ENCODE measurements at places on chromosomes 5 and 9.

GRCh38 chr5:138790684-138791083 is 37.5 kb downstream of the CTNNA1 start:
- H3K27me3 ChIP-seq = peaks cover 45% of the 10 kb centered on the region
- H3K27ac ChIP-seq = peak overlapping the region; percentile 48
- H3K4me3 ChIP-seq = peak overlapping the region; percentile 28
- no peak for DNase-seq

DNA sequence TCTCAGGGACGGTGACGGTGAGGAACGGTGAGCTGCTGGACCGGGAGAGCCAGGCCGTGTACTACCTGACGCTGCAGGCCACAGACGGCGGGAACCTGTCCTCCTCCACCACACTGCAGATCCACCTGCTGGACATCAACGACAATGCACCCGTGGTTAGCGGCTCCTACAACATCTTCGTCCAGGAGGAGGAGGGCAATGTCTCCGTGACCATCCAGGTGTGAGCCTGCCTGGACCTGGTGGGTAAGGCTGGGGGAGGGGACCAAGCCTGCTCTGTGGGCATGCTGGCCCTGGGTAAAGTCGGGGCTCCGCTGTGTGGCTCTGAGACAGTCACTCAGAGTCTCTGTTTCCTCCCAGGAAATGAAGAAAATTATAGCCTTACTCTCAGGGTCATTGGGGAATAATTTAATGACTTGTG is 29.3 kb downstream of the CDHR2 start:
- no peaks in the 10 kb centered on the region for H3K4me1 ChIP-seq
- H3K4me3 ChIP-seq = no peak overlapping the region
- no peaks in the 10 kb centered on the region for H3K27me3 ChIP-seq
- peak; percentile 40 for DNase-seq

- H3K36me3 ChIP-seq = no peaks in the 10 kb centered on the region
- no peak overlapping the region for H3K27ac ChIP-seq
- no peaks in the 10 kb centered on the region for H3K4me1 ChIP-seq
- no peak overlapping the region for H3K4me3 ChIP-seq
- DNase-seq = no peak
- H3K27me3 ChIP-seq = no peaks in the 10 kb centered on the region
Measured at GRCh38 chr5:2282893-2283292, 400.2 kb upstream of the IRX4 start.

GRCh38 chr5:72108202-72109061 is 1.2 kb downstream of the MAP1B start:
- H3K27ac ChIP-seq = no peak overlapping the region
- DNase-seq = peak; percentile 12
- peak overlapping the region; percentile 57 for H3K4me3 ChIP-seq
- H3K36me3 ChIP-seq = no peaks in the 10 kb centered on the region
- peaks cover 66% of the 10 kb centered on the region for H3K27me3 ChIP-seq

DNA sequence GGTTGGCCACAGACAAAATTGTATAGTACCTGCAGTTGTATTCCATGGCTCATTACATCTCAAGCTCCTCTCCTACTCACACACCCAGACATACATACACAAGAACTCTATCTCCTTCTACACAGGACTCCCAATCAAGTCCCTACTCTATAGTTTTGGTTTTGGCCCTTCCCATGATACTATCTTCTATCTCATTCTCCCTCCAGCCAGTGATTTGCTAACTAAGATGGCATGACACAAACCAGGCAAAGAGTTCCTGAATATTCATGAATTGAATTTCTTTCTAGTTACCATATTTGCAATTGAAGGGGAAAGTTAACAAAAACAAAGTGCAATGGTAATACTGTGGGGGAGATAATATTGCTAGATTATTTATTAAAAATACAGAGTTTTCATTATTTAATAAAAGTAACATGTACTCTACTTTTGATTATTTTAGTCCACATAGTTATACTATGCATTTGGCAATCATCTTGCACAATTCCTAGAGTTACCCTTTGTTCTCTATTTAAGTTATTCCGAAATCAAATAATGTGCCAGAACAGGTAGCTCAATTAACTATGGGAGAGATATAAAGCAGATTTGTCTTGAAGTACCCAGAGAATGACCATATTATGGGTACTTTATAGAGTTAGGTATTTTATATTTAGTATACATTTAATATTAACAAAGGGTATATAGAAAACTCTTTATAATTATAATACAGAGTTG is 9.6 kb upstream of the LURAP1L start:
- no peak overlapping the region for H3K4me3 ChIP-seq
- no peak for DNase-seq
- H3K4me1 ChIP-seq = no peaks in the 10 kb centered on the region
- H3K36me3 ChIP-seq = no peaks in the 10 kb centered on the region
- no peaks in the 10 kb centered on the region for H3K27me3 ChIP-seq

DNA sequence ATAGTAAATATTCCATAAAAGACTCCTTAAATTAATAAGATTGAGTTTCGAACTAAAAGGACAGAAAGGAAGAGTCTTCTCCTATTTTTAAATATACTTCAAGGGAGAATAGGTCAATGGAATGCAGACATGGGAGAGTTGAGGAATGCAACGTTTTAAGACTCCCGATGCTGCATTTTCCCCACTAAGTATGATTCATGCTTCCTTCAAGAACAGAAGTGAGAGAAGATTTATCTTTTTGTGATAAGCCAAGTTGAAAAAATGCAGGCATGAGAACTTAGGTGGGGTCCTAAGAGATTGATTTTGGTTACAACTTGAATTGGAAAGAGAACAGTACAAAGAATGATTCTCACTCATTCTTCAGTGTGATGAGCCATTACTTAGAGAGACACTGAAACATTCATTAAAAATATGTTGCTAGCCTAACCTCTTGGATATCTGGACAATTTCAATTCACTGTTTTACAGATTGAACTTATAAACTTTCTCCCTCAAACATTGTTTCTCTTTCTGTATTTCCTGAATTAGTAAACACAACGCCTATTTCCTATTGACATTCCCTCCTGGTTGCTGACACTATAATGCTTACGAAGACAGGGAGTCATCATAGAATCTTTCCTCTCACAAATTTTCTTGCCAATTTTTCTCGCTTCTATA is 1666.1 kb upstream of the WWC1 start:
- H3K27ac ChIP-seq = no peak overlapping the region
- DNase-seq = no peak
- no peak overlapping the region for H3K4me3 ChIP-seq
- no peaks in the 10 kb centered on the region for H3K36me3 ChIP-seq

GRCh38 chr9:5428794-5429528 is 8.8 kb downstream of the PLGRKT start:
- no peaks in the 10 kb centered on the region for H3K27me3 ChIP-seq
- no peak overlapping the region for H3K27ac ChIP-seq
- no peak overlapping the region for H3K4me3 ChIP-seq
- peaks cover 7% of the 10 kb centered on the region for H3K36me3 ChIP-seq

GRCh38 chr5:165209101-165209727 is 1703.8 kb downstream of the MAT2B start:
- H3K4me3 ChIP-seq = no peak overlapping the region
- no peak overlapping the region for H3K27ac ChIP-seq
- no peak for DNase-seq
- H3K36me3 ChIP-seq = no peaks in the 10 kb centered on the region
- H3K27me3 ChIP-seq = no peaks in the 10 kb centered on the region
- H3K4me1 ChIP-seq = no peaks in the 10 kb centered on the region

GRCh38 chr5:104513121-104513602 is 950.6 kb upstream of the NUDT12 start:
- no peaks in the 10 kb centered on the region for H3K27me3 ChIP-seq
- no peaks in the 10 kb centered on the region for H3K4me1 ChIP-seq
- no peak overlapping the region for H3K4me3 ChIP-seq
- H3K36me3 ChIP-seq = no peaks in the 10 kb centered on the region

DNA sequence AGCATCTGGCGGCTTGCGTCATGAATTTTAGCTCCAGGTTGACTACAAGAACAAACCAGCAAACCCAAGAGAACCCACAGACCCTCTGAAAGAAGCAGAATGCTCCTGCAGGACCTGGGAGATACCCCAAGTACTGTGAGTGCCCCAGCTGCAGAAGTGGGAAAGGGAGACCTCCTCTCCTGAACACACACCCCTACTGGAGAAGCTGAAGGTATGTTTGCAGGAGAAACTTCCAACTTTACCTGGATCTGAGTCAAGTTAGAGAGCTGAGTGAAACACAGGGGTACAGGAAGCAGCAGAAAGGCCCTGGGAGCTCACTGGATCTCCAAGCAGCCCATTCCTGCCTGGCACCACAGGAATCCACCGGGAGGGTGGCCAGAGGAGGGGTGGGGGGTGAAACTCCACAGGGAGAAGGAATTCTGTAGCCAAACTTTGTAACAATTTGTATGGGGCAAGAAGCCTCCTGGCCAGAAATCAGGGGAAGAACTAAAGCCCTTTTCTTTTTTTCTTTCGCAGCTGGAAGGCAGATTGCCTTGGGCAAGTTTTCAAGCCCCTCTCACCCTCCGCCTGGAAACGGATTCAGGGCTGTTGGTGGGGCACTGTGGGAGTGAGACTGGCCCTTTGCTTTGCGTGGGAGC is 576.2 kb downstream of the BNC2 start:
- no peaks in the 10 kb centered on the region for H3K36me3 ChIP-seq
- no peak overlapping the region for H3K4me3 ChIP-seq
- no peak for DNase-seq
- no peak overlapping the region for H3K27ac ChIP-seq
- no peaks in the 10 kb centered on the region for H3K4me1 ChIP-seq

DNA sequence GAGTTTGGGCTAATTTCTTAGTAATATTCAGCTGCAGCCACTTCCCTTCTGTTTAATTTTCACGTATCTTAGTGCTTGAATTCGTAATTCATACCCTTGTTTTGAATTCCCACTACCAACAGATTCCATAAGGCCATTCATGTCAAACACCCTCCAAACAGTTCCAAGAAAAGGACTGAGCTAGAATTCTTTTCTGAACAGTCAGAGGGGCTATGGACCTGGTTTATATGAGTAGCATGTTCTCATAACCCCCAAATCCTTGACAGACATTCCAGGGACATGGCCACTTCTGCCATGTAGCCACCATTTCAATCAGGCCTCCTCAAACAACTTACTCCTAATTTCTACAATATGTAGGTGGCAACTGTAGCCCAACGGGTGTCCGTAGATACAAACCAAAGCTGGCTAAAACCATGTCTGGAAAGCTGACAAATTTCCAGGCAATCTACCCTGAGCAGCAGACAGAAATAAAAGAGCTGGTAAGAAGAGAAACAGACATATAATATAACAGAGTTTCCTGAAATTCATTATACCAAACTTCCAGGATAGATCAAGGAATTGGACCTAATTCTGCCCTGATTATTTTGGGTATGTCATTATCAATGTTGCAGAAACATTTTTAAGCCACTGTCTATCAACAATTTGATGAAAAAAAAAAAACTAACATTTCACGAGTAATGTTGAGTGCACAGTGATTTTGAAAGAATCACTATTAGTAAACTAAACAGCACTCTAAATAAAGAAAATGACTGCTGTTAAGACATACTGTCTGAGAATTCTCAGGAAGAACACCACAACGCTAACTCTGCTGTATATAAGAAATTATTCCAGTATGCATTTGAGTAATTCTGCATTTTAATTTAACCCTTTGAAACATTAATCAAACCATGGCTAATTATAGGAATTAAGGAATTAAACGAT is 40.7 kb downstream of the EBF1 start:
- no peak overlapping the region for H3K27ac ChIP-seq
- H3K27me3 ChIP-seq = peaks cover 15% of the 10 kb centered on the region
- H3K36me3 ChIP-seq = no peaks in the 10 kb centered on the region
- H3K4me1 ChIP-seq = peaks cover 7% of the 10 kb centered on the region

DNA sequence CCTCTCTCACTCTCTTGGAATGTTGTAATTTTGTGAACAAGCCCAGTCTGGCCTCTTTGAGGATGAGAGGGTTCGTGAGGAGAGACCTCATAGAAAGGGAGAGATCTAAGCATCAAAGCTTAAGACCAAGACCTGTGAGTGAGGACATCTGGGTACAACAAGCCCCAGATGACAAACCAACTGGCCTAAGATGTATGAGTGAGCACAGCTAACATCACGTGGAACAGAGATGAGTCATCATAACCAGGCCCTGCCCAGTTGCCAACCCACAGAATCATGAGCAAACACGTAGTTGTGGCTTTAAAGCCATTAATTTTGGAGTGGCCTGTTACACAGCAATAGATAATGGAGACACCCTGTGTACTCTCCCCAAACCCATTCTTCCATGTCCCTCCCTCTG is 439.1 kb upstream of the KIF2A start:
- no peak overlapping the region for H3K4me3 ChIP-seq
- H3K4me1 ChIP-seq = no peaks in the 10 kb centered on the region
- no peaks in the 10 kb centered on the region for H3K27me3 ChIP-seq
- DNase-seq = no peak
- no peak overlapping the region for H3K27ac ChIP-seq

DNA sequence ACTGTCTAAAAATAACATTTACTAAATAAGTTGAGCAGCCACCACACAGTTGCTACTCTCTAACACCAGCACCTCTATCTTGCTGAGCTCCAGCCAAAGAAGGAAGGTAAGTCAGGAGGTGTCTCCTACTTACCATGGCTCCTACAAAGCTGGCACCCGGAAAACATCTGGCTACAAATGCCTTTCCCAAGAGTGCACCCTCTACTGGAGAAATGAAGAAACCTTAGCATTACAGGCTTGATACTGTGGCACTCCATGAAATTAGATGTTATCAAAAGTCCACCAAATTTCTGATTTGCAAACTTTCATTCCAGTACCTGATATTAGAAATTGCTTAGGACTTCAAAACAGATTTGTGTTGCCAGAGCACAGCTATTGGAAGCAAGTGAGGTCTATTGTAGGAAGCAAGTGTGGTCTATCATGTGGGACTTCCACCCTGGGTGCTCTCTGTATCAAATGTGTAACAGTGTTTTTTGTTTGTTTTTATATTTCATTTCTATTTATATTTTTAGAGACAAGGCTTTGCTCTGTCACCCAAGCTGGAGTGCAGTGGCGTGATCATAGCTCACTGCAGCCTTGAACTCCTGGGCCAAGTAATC is 25.7 kb upstream of the RFK start:
- H3K4me3 ChIP-seq = no peak overlapping the region
- H3K27me3 ChIP-seq = no peaks in the 10 kb centered on the region
- no peaks in the 10 kb centered on the region for H3K36me3 ChIP-seq
- H3K27ac ChIP-seq = no peak overlapping the region
- H3K4me1 ChIP-seq = peaks cover 38% of the 10 kb centered on the region
- no peak for DNase-seq

DNA sequence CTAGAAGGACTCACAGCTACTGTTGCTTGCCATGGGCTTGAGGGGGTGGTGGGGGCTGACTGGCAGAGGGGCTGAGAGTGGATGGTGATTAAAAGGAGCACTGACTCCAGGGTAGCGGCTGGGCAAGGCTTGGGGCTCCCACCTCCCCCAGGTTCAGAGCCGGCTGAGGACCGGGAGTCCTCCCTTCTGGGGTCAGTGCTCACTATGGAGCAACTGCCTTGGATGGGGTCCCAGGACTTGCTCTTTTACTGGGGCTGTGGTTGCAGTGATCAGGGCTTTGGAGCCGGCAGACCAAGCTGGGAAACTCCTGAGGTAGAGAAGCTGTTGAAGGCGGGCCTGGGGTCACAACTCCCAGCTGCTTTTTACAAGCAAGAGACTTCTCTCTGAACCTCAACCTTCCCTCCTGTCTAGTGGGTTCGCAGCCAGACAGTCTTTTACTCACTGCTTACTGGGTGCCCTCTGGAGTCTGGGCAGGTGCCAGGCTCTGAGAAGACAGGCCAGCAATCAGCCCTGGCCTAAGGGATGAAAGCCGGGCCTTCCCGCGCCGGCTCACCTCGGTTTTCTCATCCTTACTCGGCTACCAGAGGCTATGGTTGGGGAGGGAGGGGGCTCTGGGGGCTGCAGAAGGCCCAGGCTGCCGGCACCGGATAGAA is 795 bp upstream of the ASS1 start:
- H3K27me3 ChIP-seq = peaks cover 34% of the 10 kb centered on the region
- no peak overlapping the region for H3K4me3 ChIP-seq
- H3K4me1 ChIP-seq = peaks cover 9% of the 10 kb centered on the region
- no peak for DNase-seq

- no peak for DNase-seq
- no peaks in the 10 kb centered on the region for H3K4me1 ChIP-seq
- H3K27ac ChIP-seq = no peak overlapping the region
- no peaks in the 10 kb centered on the region for H3K27me3 ChIP-seq
Measured at GRCh38 chr5:146725025-146725424, 153.5 kb downstream of the PPP2R2B start.
